Stimulated activated CD4-positive, alpha-beta T cell treated with anti-CD3 and anti-CD28 coated beads, Interleukin-12 subunit alpha, Interleukin-12 subunit beta, amount 100 ng/mL, for 48 hours (primary cell): ENCODE measurements at places on chromosomes 13 and 19.

- DNase-seq, result no peak
Measured at GRCh38 chr19:37941782-37942515, 34.9 kb downstream of the SIPA1L3 start.

DNA sequence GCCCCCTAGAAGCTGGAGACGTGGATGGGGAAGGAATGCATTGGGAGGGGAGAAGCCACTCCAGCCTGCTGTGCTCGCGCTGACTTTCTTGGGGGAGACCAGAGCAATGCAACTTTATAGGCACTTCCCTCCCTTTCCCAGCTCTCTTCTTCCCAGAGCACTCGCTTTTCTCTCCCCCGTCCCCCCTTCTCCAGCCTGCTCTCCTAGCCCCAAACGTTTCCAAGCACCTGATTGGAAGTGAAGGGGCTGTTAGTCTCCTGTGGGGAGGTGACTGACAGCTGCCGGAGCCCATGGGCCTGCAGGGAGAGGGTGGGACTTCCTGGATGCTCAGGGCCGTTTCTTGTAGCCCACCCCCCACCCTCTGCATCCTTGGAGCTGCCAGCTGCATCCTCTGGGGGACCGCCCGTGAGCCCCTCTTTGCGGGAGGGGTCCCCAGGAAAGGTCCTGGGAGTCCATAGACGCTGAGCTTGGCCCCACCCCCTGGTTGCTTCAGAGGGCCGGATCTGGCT lies 2.5 kb downstream of the HDGFL2 start:
- DNase-seq, result no peak

DNA sequence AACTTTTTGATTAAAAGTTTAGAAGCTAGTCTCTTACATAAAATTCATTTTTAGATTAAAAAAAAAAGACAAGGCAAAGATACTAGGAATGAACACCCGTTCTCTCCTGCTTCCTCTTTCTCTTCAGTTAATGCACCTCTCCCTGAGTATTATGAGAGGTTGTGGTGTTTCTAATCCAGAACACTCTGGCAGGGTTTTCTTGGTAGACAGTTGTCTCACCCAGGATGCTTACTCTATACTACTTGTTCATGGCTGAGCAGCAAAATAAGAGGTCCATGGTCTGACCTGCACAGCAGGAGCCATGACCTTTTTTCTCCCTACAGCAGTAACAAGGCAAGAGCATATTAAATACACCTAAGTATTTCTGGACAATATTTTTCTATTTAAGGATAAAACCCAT lies 62.0 kb downstream of the MICU2 start:
- no peak for DNase-seq

DNA sequence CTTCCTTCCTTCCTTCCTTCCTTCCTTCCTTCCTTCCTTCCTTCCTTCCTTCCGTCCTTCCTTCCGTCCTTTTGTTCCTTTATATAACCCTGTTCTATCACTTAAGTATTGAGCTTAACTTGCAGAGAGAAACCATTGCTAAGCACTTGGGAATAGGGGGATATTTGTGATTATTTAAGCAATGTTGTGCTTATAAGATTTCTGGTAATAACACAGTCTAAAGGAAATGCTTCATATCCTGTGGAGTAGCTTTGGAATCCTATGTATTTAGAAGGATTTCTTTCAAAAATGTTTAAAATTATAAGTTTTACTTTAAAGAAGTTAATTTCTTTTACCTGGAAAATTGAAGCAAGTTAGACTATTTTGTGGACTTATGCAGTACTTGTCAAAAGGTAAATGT lies 209.8 kb downstream of the PCCA start:
- no peak for DNase-seq

DNA sequence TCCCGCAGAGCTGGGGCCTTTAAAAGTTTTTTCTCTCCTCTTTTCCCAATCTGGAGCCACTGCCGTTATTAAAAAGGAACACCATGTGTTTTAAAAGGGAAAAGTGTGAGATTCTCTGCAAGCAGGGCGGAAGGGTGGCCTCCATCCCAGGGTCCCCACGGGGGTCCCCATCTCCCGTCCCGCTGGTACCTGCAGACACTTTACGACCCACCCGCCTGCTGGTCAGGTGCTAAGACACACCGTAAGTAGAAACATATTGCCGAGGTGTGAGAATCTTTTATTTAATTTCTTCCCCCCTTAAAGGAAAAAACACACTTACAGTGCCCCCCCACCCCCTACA lies 1.8 kb downstream of the CRLF1 start:
- no peak for DNase-seq

- no peak for DNase-seq
Measured at GRCh38 chr13:85261757-85262346, 537.4 kb downstream of the SLITRK6 start.

GRCh38 chr13:28564030-28564429 lies 69.1 kb upstream of the FLT1 start:
- no peak for DNase-seq
